Germinal center (tissue), 1 donor: ENCODE measurements at places on chromosomes 5 and 9.

DNA sequence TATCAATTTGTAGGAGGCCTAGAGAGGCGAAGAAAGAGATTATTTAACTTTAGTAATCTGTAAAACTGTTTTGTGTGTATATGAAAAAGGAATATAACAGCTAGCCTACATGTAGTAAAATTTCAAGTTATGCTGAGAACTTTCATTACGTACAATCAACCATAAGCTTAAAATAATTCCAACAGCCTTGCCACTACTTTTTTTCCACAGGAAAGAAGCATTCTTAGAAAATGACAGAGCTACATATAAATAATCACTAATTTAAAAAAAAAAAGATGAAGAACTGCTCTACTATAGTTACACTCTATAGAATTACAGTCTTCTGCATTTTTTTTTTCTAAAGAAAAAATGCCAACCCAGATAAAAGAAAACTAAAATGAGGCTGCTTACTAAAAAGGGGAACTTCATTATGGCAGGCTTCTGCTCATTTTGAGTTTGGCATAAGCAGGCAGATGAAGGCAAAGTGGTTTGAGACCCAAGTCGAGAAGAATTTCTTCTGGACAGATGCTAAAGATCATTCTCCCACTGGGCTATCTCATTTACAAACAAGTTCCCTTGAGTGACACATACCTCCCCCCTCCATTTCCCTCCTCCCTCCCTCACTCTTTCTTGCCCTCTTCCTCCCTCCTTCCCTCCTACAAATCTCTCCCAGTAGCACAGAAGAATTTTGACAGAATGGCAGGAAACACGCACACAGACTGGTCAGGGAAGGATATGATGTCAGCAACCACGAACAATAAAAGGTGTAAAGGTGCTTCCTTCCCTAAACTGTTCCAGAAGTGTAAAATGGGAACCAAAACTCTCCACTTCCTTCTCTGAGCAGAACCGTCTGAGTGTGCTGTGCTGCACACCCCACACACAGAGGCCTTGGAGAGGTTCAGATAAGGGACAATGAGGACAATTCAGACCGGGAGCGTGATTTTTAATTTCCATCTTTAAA lies 56.1 kb downstream of the MEF2C start:
- DNase-seq: peak; percentile 34

GRCh38 chr9:37002413-37003217 lies 31.5 kb downstream of the PAX5 start:
- peak; percentile 41 for DNase-seq

DNA sequence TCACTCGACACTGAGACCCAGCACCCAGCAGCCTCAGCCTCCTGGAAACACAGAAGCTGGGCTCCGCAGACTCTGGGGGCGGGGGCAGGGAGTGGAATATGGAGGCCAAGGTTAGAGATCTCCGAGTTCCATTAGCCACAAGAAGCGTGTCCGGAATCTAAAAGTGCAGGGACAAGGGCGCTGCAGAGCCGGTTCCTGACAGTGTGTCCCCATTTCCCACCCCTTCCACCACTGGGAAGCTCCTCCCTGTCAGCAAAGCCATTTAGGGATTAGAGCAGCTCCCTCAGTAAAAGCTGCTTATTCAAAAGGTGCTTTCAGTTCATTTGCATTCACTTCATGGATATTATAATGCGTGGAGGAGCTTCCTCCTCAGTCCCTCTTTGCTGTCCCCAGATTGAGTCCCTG lies 74.1 kb upstream of the HSPA9 start:
- DNase-seq: peak; percentile 19

DNA sequence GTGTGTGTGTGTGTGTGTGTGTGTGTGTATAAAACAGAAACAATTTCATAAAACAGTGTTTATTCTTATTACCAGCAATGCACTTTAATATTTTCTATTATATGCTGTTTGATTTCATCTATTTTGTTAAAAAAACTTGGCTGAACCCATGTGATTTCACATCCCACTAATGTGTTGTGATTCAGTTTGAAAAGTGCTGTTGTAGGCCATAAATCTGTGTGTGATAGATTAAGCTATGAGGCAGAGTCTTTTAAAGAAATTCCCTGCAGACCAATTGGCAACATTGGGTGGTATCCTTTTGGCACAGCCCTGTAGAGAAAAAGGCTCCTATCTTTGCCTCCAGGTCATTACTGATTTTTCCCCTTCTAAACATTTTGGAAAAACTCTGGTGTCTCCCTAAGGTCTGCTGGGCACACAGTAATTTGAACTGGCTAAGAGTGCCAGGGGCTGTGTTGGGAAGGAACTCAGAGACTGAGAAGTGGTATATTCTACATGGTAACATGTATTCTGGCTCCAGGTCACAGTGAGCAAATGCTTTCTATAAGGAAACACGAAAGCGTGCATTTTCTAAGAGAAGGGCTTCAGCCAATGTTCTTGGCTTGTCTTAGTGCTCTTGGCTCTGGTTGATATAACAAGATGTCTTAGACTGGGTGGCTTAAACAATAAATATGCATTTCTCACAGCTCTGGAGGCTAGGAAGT lies 4.5 kb downstream of the CAMK4 start:
- no peak for DNase-seq

GRCh38 chr5:179308563-179309382 lies 36.5 kb downstream of the ADAMTS2 start:
- no peak for DNase-seq

- DNase-seq: no peak
Measured at GRCh38 chr5:138989720-138990119, 114.6 kb upstream of the LRRTM2 start.
